ENCODE measurements at places on chromosomes 3 and 15.

DNA sequence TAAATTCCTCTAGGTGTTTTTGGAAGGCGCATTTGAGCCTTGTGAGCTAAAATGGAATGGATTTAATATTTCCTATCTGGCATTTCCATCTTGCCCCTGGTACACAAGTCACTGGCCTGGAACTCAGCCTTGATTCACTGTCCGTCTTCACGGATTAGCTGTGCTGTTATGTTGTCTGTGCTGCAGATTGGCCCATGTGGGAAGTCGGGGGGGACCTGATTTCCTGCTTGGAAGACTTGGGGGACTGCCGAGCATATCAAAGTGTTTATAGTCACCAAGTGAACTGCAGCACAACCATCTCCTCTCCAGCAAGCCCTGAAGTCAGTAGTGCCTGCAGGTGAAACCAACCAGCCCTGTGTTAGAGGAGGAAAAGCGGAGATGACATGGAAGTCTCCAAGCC is 12.2 kb downstream of the GHRL start:
- no peak for DNase-seq

DNA sequence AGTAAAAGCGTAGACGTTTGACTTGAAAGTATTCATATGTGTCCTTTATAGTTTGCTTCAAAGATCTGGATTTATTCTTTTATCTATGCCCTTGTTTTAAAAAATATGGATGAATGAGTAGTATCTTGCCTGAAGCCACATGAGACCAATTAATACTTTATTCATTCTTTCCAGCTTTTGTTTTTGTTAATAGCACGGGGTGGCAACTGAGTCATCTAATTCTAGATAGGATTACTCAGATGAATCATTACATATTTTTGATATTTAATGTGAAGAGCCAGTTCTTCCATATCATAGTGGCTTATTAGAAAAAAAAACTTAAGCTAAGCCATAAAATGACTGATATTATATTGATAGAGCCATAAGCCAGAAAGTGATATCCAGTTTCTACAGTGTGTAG is 121.9 kb downstream of the BBX start:
- DNase-seq = no peak

DNA sequence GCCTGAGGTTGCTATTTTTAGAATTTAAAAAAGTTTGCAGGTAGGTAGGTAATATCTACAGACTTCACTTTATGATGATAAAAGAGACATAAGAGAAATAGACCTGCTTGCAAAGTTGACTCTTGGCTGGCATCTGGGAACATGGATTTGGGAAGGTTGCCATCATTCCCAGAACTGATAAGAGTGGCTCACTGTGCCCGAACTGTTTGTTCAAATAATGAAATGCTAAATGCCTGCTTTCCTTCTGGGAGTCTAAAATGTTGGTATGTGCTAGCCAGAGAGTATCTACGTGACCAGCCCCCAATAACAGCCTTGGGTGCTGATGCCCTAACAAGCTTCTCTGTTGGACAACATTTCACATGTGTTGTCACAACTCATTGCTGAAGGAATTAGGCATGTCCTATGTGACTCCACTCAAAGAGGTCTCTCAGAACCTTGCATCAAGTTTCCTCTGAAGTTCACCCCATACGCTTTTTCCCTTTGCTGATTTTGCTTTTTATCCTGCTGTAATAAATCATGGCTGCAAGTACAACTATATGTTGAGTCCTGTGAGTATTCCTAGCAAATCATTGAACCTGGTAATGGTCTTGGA is 95.5 kb downstream of the FHIT start:
- no peak for DNase-seq

DNA sequence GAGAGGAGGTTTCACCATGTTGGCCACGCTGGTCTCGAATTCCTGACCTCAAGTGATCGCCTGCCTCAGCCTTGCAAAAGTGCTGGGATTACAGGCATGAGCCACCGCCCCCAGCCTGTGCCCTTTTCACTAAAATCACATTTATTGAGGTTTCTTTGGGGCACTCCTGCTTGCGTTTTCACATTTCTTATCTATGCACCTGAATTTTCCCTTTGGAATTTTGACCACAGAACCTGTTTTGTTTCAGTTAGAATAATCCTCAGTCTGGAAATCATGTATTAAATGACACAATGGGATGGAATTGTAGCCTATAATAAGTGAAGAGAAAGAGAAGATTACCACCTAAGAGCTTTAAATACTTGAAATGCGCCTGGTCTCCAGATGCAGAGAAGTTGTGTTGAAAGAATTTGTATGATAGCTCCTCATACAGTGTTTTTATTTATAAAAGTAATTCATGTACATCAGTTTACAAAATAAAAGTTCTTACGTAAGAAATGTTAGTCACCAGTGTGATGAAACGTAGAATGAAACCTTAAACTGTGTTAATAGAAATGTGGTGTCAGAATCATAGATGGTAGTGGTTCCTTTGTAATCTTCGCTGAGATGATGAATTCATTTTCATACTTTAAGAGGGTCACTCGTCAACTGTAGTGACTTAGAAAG is 107.0 kb downstream of the TCF12 start:
- no peak for DNase-seq

All from coronary artery (tissue), 2 donors.